ENCODE measurements at places on chromosomes 5 and 9. TPM values are rescaled to one million over a fixed set of nuclear protein-coding genes. Genes with fewer than 3 reads are reported as not detected.

NDFIP1 gene
- polyA plus RNA-seq = 121 TPM

GDNF gene
- polyA plus RNA-seq = 0.35 TPM

NPM1 gene
- polyA plus RNA-seq = 1,014 TPM

SUSD3 gene
- 1.1 TPM for polyA plus RNA-seq

LIX1 gene
- polyA plus RNA-seq = not detected

NIPAL4 gene
- 0.08 TPM for polyA plus RNA-seq

FBN2 gene
- 27.1 TPM for polyA plus RNA-seq

POLR1E gene
- 47.4 TPM for polyA plus RNA-seq

SLC6A18 gene
- polyA plus RNA-seq = not detected

TLR4 gene
- 5.5 TPM for polyA plus RNA-seq

GTF3C5 gene
- polyA plus RNA-seq = 99.5 TPM

IL4 gene
- polyA plus RNA-seq = not detected

ADAMTS16 gene
- 0.08 TPM for polyA plus RNA-seq

ZDHHC12 gene
- 64.8 TPM for polyA plus RNA-seq

LPAR1 gene
- polyA plus RNA-seq = 20.1 TPM

CARD6 gene
- polyA plus RNA-seq = 18.9 TPM

C5orf58 gene
- polyA plus RNA-seq = 0.80 TPM

CCL27 gene
- polyA plus RNA-seq = 0.24 TPM

B4GALT1 gene
- polyA plus RNA-seq = 70.5 TPM

KIF4B gene
- polyA plus RNA-seq = not detected

EIF4E1B gene
- polyA plus RNA-seq = 0.24 TPM

Data from adrenal gland (tissue), 19 donors.